ENCODE measurements at places on chromosomes 13 and 19.
A peak's percentile ranks its signal among the peaks of the same experiment; 100 is the strongest.

GRCh38 chr19:56619121-56619520, 23.8 kb upstream of the SMIM17 start:
- no peak for DNase-seq

- DNase-seq, result peak; percentile 52
These were observed 589 bp downstream of the ZBTB45 start for GRCh38 chr19:58519087-58519354.

- DNase-seq, result no peak
These were observed 61.7 kb downstream of the COLGALT1 start for GRCh38 chr19:17616961-17617806.

DNA sequence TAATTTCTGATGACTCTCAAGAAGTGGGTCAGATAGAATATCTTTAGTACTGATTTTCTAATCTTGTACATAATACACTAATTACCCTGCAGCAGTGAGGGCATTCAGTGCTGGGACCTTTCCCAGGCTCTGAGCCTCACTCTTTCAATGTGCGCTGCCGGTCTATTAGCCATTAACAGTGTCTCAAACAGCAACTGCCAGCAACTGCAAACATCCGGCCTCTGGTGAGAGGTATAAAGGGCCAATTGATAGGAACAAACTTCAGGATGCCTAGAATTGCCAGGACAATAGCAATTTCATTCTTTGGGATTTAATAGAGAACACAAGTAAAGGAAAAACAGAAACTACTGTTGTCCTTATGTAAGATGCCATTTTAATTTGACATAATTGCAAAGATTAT, 604.4 kb upstream of the SPRY2 start:
- no peak for DNase-seq

GRCh38 chr19:49539192-49539952, 11.6 kb downstream of the RCN3 start:
- DNase-seq, result no peak

GRCh38 chr19:41933693-41934426, 5.6 kb upstream of the ERFL start:
- no peak for DNase-seq

- DNase-seq, result no peak
These were observed 4.0 kb downstream of the ZNF554 start for GRCh38 chr19:2823646-2824045.
